ENCODE measurements at places on chromosomes 7 and 10. TPM values are rescaled to one million over a fixed set of nuclear protein-coding genes. Genes with fewer than 3 reads are reported as not detected.

The NUTM2E gene
- not detected for total RNA-seq

The ELAPOR2 gene
- 3.6 TPM for total RNA-seq

The FAM25A gene
- not detected for total RNA-seq

The BLOC1S2 gene
- total RNA-seq = 15.9 TPM

- no peak for DNase-seq
Measured at GRCh38 chr10:103627111-103627892, 133.8 kb downstream of the NEURL1 start.

DNA sequence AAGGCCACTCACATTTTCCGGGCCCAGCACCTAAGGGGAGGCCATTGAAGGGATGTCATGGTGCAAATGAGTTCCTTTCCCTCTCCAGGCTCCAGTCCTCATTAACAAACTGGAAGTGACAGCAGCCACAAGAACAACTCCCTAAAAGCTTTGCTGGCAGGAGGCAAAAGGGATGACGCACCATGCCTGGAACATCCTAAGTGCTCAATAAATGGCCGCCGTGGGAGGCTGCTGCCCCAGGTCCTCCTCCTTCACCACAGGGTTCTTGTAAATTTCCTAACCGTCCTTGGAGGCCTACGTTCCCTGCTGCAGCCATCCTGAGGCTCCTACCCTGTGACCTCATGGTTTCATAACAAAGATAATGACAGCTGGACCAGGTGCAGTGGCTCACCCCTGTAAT, 41.3 kb upstream of the CAMK1D start:
- DNase-seq = no peak

GRCh38 chr10:52782554-52782953, 10.0 kb upstream of the MBL2 start:
- no peak for DNase-seq

All from Right ventricle myocardium superior (tissue), 1 donor.